ENCODE measurements at places on chromosomes 3 and 15.

- no peak for DNase-seq
These were observed 544.3 kb downstream of the NTRK3 start for GRCh38 chr15:87712211-87712610.

DNA sequence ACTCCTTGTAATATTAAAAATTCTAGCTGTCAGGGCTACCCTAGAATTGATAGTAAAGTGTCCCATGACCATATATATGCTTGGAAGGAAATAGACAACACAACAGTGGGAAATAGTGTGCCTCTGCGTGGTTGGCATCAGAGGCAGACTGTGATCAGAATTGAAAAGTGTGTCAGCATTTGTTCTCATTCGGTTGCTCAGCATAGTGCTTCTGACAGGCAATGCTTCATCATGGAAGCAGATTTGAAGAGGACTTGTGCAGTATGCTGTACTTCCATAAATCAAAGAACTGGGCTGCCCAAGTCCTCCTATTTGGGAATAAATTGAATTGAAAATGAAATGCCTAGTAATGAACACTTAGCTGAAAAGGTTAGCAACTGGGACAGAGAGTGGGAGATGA lies 435.7 kb downstream of the DIPK2A start:
- no peak for DNase-seq

- DNase-seq, result no peak
These were observed 231.9 kb downstream of the NSUN3 start for GRCh38 chr3:94294806-94295205.

- DNase-seq, result no peak
These were observed 133.5 kb upstream of the ZPLD1 start for GRCh38 chr3:102301155-102301880.

DNA sequence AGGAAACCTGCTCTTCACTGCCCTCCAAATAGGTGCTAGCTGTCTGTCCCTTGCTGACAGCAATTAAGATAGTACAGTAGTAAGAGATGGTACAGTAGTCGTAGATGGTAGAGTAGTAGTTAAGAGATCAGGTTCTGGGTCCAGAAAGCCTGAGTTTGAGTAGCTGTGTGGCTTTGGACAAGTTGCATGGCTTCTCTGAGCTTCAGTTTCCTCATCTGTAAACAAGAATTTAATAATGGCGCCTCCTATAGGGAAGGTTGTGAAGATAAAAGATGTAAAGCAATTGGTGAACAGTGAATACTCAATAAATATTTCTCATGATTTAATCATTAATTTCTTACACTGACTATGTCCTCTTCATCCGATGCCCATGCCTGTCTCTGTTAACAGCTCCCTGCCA lies 86.9 kb upstream of the BCL6 start:
- DNase-seq, result no peak

GRCh38 chr15:83477172-83477807 lies 30.1 kb downstream of the SH3GL3 start:
- no peak for DNase-seq

DNA sequence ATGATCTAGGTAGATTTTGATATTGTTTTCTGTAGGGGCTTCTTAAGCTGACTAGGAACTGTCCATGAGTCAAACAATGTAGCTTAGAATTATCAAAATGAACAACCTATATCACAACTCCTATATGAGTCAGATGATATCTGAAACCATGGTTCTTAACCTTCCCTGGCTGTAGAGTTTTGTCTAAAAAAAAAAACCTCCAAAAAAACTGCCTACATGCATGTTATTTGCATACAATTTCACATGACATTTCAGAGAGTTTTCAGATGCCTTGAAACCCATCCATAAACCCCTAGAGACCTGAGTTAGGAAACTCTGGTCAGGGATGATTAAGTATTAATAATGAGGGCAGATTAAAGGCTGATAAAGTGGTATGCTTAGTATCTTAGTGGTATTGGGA lies 157.0 kb downstream of the CHST2 start:
- no peak for DNase-seq

GRCh38 chr3:127053450-127053849 lies 70.5 kb downstream of the PLXNA1 start:
- no peak for DNase-seq

DNA sequence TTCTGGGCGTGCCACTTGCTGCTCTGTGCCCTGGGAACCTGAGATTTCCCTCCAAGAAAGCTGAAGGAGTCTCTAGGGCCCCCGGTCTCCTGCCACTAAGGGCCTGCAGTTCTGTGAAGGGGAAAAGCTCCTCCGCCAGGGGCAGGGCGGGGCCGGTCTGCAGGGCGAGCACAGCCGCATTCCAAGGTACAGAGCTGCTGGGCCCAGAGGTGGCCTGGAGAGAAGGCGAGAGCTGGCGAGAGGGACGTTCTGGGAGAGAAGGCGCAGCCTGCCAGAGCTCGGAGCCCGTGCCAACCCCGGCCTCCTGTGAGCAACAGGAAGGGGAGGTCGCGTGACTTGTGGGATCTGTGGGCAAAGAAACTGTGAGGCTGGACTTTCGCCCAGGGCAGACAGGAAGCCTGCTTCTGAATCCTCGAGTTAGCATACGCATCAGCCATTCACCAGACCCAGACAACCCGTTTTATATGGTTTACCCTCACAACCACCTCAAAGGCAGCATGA lies 500.4 kb downstream of the SHQ1 start:
- DNase-seq, result peak; percentile 55

GRCh38 chr15:51775967-51776816 lies 24.8 kb downstream of the TMOD2 start:
- DNase-seq, result peak; percentile 40

GRCh38 chr15:38961931-38962330 lies 397.3 kb upstream of the RASGRP1 start:
- no peak for DNase-seq

DNA sequence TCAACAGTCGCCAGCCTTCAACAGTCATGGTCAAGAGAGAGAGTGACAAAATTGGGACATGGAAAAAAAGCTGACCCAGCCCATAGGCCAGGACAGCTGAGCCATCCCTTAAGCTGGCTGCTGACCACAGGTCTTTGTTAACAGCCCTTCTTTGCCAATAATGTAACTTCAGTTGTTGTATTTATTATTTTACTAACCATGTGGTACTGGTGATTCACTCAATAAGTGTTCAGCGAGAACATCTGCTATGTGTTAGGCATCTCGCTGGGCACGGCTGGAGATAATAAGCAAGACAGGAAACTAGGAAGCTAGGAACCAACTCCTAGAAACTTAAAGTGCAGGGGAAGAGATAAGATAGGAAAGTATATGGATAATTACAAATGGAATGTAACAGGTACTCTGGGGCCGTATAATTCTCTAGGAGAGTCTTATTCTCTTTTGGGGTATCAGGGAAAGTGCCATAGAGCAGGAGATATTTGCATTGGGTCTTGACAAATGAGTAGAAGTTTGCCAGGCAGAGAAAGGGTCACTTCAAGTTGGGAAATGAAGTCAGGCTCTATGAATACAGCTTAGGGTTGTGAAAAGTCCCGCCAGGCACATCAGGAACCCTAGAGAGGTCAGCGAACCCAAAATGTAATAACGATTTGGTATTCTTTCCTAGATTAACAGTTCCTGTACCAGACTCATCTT lies 84.0 kb upstream of the TRA2B start:
- no peak for DNase-seq

DNA sequence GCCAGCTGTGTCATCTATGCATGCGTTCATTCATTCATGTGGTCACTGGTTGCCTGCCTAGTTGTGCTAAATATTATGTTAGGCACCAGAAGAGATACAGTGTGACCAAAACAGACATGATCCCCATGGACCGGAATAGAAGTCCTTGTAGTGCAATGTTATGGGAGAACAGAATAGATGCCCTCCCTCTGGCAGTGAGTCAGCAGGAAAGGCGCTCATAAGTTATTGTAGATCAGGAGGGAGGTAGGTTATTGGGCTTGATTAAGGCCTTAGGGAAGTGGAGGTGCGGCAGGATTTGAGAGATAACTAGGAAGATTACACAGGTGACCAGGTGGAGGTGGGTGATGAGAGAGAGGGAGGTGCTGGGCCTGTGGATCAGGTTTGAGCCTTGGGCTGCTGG lies 5.2 kb downstream of the MCTP2 start:
- DNase-seq, result no peak

DNA sequence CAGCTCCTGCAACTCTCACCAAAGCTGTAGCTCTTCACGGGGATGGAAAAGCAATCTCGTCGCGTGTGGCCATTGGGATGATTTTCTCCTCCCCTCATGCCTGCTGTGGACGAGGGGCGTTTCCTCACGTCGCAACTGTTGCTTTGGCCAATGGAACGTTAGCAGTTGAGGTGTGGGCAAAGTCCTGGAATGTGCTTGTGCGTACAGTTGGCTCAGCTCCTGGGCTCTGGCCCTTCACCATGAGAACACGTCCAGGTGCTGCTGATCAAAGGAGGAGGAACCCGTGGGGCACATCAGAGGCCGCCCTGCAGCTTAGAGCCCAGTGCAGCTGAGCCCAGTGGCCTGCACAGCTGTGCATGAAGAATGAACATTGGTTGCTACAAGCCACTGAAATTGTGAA lies 186.1 kb downstream of the TJP1 start:
- no peak for DNase-seq

Measured in stimulated activated CD4-positive, alpha-beta T cell treated with anti-CD3 and anti-CD28 coated beads, Interleukin-12 subunit alpha, Interleukin-12 subunit beta, amount 100 ng/mL, for 48 hours (primary cell).